Activated CD4-positive, alpha-beta T cell treated with anti-CD3 and anti-CD28 coated beads, Interleukin-2, amount 50 U/mL, for 4 hours (primary cell): ENCODE measurements at places on chromosomes 13 and 19.

DNA sequence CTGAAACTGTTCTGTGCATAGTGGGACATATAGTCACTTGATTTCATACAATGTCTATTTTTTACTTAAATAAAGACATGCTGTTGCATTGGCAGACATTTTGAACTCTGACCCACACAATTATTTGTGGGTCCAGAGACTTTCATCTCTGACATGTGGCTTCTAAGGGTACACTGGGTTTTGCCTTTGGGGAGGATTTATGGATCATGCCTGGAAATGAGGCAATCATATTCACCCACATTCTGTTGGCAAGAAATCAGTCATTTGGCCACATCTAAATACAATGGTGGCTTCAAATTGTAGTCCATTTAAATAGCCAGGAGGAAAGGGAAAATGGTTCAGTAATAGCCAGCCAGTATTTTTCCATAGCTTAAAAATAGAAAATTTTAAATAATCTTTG, 238.3 kb upstream of the KLF12 start:
- DNase-seq, result no peak

GRCh38 chr13:23081220-23081619, 99.6 kb upstream of the SGCG start:
- no peak for DNase-seq

GRCh38 chr13:100149389-100149788, 60.5 kb downstream of the PCCA start:
- DNase-seq, result no peak

DNA sequence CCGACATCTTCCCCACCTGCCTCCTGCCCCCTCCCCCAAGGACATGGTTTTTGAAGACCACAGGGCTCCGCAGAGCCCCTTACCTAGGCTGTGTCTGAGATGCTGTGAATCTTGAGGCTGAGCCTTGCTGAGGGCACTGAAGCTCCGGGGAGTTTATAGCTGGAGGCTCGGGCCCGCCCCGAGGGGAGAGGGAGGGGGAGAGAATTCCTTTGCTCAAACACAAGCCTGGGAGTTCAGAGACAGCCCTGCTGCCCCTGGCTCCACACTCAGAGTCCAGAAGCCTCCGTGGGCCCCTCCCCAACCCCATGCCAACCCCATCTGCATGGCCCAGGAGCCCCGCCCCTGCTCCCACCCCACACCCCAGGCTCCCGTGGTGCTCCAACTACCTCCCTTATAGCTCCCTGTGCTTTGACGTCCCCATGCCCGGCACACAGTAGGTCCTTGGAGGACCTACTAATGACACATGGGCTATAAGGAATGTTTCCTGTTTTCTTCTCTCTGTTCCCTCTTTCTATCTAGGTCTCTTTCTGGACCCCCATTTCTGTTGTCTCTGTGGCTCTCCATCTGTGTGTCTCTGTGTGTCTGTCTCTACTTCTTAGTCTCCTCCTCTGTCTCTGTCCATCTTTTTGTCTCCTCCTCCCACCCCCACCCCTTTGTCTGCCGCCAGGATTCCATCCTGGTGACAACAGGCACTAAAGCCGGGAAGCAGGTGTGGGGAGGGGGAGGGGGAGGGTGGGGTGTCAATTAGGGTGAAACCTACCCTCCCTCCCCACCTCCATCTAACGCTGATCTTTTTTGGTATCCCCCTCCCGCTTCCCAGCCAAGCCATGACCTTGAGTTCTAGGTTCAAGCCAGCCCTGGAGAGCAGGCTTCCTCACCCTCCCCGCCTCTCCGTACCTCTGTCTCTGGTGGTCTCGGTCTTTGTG, at the start of gene TNNT1:
Gene TNNT1, minus strand, starts transcription at position 129 of the 926 bp plus-strand sequence. CDS start 2,049 bp downstream, outside the sequence.
- DNase-seq, result no peak

DNA sequence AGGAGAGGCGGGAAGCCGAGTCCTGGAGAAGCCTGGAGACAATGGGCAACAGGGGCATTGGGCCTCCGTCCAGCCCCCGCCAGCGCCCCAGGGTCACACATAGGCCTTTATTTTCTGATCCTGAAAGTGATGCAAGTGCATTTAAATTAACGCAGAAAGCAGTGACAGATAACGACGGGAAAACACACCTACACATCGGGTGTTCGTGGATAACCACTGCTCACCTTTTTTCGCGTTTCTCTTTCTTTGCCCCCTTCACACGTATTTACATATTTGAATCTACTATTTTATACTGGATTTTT, 30.4 kb upstream of the GRTP1 start:
- no peak for DNase-seq

DNA sequence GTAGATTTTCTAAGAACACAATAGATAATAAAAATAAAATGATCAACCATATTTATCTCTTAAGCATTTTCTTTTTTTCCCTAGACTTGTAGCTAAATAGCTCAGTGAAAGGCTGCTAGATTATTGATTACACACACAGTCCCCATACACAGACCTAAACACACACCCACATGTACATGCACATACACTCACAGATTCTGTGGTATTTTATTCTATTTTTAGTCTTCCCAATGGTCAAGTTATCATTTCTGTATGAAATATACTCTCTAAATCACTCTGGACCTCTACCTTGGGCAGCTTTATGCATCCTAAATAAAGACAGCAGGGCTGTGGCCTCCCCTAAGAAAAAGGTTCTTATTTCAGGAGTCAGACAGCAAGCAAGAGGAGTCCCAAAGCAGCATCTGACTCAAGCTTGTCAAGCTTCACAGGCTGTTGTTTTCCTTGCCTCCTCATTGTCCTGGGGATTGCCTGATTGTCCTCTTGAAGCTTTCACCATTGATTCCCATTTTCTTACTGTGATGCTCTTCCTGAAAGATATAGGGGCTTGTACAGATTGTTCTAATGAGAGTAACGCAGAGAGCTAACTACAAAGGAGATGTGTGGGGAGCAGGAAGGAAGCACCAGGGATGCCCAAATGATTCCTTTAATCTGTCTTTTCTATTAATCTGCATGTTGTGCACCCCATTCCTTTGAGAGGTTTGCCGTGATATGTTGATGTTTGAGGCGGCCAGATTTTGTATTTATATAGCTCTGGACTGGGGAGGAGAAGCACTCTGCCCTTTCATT, 986.5 kb downstream of the PCDH17 start:
- DNase-seq, result no peak

GRCh38 chr13:28679628-28680027, 20.7 kb downstream of the POMP start:
- DNase-seq, result no peak

GRCh38 chr13:95185851-95186250, 115.4 kb downstream of the ABCC4 start:
- peak; percentile 21 for DNase-seq

DNA sequence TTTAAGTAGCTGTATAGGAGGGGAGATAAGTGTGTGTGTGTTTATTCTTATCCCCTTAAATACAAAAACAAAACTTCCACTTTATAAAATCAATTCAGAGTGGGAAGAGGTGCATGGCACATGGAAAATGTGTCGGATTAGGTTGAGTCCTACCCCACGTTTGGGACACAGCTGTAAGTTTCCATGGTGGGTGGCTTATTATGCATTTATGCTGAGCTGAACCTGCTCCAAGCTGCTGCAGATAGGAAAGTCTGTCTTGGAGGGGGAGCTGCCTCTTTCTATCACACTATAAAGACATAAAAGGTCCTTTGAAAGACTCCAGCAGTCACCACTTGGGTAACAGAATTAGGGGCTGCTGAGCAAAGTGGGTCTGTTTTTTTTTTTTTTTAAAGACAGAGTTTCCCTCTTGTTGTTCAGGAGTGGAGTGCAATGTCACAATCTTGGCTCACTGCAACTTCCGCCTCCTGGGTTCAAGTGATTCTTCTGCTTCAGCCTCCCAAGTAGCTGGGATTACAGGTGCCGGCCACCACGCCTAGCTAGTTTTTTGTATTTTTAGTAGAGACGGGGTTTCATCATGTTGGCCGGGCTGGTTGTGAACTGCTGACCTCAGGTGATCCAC, 15.2 kb downstream of the ACTN4 start:
- no peak for DNase-seq

DNA sequence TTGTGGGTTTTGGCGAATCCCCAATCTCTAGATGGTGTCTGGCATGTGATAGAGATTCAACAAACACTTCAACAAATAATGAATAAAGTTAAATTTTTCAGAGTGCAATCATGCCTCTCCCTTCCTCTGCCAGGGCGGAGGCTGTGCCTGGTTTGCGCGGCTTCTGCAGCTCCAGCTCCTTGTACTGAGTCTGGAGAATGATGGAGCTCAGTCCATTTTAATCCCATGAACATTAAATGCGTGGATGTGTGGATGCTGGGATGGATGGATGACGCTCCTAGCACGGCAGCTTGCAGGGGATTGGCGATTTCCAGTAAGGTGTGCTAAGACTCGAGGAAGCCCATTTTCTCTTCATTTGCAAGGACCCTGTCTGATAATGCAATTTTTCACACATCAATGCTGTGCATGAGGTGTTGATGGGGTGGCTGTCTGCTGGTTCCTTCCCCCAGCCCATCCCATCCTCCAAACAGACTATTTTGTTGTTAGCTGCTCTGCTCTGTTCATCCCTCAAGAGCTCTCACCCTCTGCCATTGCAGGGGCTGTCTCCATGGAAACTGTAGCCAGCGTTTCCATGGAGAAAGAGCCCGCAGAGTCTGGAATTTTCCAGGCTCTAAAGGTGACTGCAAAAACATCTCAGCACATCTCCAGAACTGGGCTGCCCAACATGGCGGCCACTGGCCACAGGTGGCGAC, 92.6 kb upstream of the PEG3 start:
- no peak for DNase-seq

- DNase-seq, result no peak
Observed at GRCh38 chr19:1601613-1602064, 3.6 kb downstream of the UQCR11 start.

GRCh38 chr13:35988648-35989081, 142.5 kb downstream of the DCLK1 start:
- DNase-seq, result no peak

DNA sequence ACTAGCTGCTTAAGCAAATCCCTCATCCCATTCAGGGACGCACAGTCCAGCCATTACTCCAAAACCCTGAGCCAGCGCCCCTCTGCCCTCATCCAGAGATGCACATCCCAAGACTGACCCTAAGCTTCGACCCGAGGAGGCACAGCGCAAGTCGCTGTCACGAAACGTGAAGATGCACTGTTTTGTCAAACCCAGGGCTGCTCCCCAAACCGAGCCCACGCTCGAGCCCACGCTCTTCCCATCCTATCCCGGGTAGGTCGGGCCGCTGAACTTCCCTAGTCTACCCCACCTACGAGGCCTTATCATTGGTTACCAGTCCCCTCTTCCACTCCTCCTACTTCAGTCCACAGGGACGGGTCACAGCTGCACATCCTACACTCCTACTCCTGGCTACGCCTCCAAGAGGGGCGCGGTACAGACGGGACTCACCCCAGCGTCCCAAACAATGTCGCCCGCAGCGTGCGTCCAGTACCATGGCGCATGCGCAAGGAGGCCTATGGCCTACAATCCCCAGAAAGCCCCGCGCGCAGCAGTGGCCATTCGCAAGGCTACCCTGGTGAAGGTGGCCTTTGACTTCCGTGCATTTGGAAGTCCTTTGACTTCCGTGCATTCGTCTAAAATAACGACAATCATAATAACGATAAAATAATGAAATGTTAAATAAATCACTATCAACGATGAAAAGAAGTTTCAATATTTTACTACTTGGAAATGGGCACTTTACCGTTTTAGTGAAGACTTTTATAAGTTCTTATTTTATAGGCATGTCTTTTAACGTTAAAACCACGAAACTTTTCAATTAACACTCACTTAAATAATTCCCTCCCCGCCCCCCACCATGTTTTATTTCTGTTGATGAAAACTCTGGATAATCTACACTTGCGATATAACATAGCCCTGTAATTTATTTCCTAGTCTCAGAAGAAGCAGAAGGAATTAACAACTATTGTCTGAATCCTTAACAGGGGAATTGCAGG, at the start of gene ZNF285:
Gene ZNF285, minus strand, starts transcription at position 470 of the 977 bp plus-strand sequence. CDS start 4,395 bp downstream, outside the sequence.
- peak; percentile 47 for DNase-seq

GRCh38 chr13:111282997-111283396, 37.4 kb upstream of the TEX29 start:
- no peak for DNase-seq

DNA sequence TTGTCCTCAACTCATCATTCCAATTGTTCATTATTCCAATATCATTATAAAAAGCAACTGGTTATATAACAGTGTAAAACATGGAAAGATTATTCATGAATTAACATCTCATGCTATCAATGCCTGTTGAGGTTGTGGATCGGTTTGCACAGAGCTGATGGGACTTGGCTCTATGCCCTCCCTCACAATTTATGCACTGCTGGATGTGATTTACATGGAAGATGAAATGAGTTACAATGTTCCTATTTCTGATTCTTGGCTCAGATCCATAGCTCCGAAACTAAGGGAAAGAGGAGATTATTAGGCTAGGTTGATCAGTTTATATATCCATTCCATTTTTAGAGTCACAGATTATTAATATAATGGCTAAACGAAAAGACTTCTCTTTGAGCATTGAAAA, 38.6 kb downstream of the SCEL start:
- DNase-seq, result no peak

DNA sequence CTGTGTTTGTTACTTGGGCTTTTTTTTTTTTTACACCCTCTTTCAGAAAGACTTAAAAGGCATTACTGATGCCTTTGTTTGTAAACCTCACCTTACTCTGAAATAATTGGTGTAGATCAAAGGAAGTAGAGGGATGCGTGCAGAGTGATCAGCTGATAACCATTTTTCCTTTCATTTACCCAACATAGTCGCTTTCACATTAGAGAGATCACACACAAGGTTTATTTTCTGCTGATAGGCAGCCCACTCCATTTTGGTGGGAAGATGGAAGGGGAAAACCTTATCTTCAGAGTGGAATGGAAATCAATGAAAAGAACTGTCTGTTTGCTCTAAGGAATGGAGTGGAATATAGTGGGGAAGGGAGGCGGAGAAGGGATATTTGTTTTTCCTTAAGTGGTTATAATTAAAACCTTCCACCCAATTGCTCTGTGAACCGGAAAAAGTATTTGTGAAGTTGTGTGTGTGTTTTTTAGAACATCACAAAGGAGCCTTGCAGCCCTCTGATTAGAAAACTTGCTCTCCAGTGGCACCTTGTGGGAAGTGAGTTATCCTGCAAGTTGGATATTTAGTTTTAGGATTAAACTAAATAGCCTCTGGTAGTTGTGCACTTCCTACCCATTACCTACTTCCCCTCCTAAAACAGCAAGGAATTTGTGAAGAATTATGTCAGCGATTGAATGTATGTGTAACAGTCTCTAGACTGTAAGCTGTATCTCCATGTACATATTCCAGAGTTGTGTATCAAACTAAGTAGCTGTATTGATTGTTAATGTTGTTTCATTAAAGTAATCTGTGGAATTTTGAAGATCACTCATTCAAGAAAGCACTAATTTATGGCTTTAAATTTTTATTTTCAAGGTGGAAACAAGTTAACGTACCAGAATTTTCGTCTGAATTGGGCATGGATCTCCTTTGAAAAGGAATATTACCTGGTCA, 76.8 kb downstream of the FREM2 start:
- DNase-seq, result no peak
